ENCODE measurements at places on chromosomes 5 and 9. TPM values are rescaled to one million over a fixed set of nuclear protein-coding genes. Genes with fewer than 3 reads are reported as not detected.
A peak's percentile ranks its signal among the peaks of the same experiment; 100 is the strongest.

The AQP3 gene
- total RNA-seq = 22.5 TPM

The MRPL36 gene
- total RNA-seq = 50.9 TPM

The SLU7 gene
- total RNA-seq = 38.9 TPM

The C5 gene
- 1.4 TPM for total RNA-seq

The IL3 gene
- not detected for total RNA-seq

The FOXD4L3 gene
- total RNA-seq = 0.13 TPM

The IFNE gene
- total RNA-seq = not detected

The CDH6 gene
- total RNA-seq = 2.2 TPM

The ATOX1 gene
- 65.6 TPM for total RNA-seq

The PCDHGA8 gene
- total RNA-seq = 3.7 TPM

The ARAP3 gene
- 10.1 TPM for total RNA-seq

The CCL27 gene
- not detected for total RNA-seq

The FRRS1L gene
- 5.7 TPM for total RNA-seq

DNA sequence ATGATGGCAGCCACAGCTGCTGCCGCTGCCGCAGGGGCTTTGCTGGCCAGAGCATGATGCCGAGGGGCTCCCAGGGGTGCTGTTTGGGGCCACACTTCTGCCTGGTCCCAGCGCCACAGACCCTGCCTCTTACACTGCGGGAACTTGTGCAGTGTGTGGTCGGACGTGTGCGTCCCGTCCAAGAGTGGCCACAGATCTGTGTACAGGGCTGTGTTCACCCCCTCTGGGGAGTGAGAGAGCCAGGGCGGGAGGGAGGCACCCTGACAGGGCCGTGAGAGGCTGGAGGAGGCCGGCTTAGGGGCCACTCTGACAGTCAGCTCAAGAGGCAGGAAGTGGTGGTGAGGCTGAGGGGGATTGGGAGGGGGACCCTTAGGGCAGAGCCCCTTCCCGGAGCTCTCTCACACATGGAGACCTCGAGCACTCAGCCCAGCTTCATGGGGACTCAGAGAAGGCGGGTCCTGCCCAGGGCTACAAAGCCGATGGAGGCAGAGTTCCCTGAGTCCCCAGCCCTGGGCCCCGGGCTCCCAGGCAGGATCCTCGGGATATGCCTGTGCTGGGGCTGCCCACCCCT, 13.1 kb upstream of the CARD19 start:
- DNase-seq = no peak

DNA sequence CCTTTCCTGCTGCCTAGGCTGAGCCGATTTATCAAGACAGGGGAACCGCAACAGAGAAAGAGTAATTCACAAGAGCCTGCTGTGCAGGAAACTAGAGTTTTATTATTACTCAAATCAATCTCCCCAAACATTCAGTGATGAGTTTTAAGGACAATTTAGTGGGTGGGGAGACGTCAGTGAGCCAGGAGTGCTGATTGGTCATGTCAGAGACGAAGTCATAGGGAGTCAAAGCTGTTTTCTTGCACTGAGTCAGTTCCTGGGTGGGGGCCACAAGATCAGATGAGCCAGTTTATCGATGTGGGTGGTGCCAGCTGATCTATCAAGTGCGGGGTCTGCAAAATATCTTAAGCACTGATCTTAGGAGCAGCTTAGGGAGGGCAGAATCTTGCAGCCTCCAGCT, 19.0 kb downstream of the SNX24 start:
- no peak for DNase-seq

DNA sequence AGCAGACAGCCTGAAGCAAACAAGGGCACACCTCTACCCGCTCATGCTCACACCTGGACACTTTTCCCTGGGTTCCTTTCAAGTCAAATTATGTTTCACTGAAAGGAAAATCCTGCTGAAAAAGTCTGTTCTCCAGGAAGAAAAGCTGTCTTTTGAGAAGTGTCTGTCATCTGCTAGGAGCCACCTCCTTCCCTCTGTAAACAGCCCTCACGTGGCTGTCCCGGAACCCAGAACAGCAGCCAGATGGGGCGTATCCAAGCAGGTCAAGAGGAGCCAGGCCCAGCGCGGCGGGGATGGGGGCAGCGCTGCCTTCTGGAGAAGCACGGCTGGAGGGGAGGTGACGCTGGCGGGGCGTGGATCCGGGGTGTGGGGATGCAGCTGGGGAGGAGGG, at the start of gene PNPLA7:
Gene PNPLA7 (minus strand): TSS at position 172 of the 391 bp plus-strand sequence. CDS start 205 bp downstream, outside the sequence.
- DNase-seq = peak; percentile 90

DNA sequence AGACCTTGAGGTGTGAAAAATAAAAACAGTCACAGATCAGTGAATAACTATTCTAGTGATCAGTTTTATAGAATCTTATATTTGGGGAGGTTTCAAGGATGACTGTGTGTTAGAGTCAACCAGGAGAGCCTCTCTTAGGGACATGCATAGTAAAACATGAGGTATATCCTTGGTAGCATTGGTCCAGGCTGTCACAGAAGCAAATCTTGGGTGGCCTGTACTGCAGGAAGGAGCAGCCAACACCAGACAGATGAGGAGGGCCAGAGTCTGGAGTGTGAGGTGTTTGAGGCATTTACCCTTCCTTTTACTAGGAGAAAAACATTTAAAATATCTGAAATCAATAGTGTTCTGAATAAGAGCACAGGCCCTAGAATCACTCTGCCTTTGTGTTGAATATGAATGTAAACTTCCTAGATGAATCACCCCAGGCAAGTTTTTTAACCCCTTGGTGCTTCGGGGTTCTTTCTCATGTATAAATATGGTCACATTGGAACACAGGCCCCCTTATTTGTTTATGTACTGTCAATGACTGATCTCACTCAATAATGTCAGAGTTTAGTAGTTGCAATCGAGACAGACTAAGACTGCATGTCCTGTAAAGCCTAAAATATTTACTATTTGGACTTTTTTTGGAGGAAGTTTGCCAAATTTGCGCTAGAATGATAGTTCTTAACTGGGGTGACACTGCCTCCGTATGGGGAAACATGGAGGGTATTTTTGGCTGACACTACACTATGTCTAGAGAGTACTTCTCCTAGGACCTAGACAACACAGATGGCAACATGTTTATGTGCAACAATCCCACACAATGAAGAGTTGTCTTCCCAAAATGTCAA, 416.5 kb upstream of the POU5F2 start:
- no peak for DNase-seq

DNA sequence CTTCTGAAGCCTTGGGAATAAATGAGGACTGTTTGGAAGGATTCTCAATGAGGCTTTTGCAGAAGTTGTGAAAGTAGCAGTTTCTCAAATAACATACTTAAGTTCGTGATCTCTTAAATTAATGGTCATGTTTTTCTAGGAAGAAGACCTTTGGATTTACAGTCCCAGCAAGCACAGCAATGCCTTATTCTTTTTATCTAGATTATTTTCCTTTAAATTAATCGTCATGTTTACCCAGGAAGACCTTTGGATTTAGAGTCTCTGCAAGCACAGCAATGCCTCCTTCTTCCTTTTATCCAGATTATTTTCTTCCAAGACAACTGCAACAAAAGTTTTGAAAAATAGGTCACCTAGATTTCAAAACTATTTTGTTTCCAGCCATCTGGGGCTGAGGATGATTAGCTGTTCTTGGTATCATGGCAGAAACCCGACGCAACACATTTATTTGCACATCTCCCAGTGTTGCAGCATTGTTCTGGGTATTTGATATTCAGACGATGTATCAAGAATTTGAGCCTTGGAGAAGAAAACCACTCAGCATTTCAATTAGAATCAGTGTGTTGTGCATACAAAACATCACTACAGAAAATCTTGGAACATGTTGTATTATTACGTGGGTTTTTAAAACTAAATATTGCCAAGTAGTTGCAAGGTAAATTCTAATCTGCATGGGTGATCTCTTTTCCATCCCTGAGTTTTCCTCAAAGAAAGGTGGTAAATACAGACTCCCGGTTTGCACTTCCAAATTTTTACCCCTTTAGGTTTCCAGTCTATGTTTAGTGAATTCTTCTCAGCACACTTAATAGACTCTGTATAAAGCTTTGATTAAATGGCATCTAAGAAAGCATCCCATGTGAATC, 50.9 kb downstream of the JAKMIP2 start:
- DNase-seq = no peak

DNA sequence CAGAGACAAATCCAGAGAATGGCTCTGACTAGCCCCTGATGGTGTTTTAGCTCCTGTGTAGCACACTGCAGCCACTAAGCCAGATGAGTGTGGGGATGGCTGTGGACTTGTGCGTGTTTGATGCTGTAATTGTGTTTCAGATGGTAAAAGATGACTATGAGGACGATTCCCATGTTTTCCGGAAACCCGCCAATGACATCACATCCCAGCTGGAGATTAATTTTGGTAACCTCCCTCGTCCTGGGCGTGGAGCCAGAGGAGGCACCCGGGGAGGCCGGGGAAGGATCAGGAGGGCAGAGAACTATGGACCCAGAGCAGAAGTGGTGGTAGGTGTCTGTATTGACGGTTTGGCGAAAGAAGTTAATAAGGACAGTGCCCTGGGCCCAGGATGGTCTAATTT, 38.0 kb downstream of the HABP4 start:
- DNase-seq = peak; percentile 58

GRCh38 chr5:172926796-172927195, 32.4 kb upstream of the RPL26L1 start:
- no peak for DNase-seq

- no peak for DNase-seq
These were observed 402.3 kb upstream of the ZNF608 start for GRCh38 chr5:125148706-125149105.

DNA sequence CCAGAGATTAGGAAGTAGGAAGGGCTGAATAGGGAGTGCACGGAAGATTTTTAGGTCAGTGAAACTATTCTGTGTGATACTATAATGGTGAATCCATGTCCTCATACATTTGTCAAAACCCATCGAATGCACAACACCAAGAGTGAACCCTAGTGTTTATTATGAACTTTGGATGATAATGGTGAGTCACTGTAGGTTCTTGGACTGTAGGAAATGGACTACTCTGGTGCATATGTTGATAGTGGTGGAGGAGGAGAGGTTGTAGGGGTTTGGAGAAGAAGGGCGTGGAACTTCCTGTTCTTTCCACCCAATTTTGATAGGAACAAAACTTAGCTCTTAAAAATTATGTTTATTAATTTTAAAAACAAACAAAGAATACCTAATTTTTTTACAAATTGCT, 14.3 kb downstream of the CTSL start:
- DNase-seq = no peak

- DNase-seq = no peak
These were observed 334.0 kb upstream of the DMAC1 start for GRCh38 chr9:8133606-8134005.

GRCh38 chr5:169201597-169201996, 99.3 kb downstream of the SLIT3 start:
- DNase-seq = no peak

- no peak for DNase-seq
These were observed 473.9 kb upstream of the CYLC2 start for GRCh38 chr9:102521097-102521755.

All from left cardiac atrium (tissue), 4 donors.